Smooth muscle cell of the coronary artery (primary cell): ENCODE measurements at places on chromosomes 6 and 20. TPM values are rescaled to one million over a fixed set of nuclear protein-coding genes. Genes with fewer than 3 reads are reported as not detected.

HCRTR2 gene
- not detected in 2 replicates for total RNA-seq

MUCL3 gene
- not detected in 2 replicates for total RNA-seq

COL21A1 gene
- total RNA-seq: 0.53 and 29.5 TPM in 2 replicates

ARMC12 gene
- 0.23 TPM in 1 of 2 replicates, not detected in the other for total RNA-seq

SULF2 gene
- 20.0 and 26.4 TPM in 2 replicates for total RNA-seq

CFB gene
- total RNA-seq: 15.0 and 108 TPM in 2 replicates

FOXF2 gene
- 0.08 and 1.2 TPM in 2 replicates for total RNA-seq

ZC3H12D gene
- 0.23 TPM in 1 of 2 replicates, not detected in the other for total RNA-seq

KCNK16 gene
- total RNA-seq: not detected in 2 replicates

TDRD6 gene
- total RNA-seq: 0.08 and 0.23 TPM in 2 replicates
